Stimulated activated CD8-positive, alpha-beta memory T cell treated with anti-CD3 and anti-CD28 coated beads, Interleukin-2, amount 100 ng/mL, for 48 hours (primary cell): ENCODE measurements at places on chromosomes 2 and 18.

DNA sequence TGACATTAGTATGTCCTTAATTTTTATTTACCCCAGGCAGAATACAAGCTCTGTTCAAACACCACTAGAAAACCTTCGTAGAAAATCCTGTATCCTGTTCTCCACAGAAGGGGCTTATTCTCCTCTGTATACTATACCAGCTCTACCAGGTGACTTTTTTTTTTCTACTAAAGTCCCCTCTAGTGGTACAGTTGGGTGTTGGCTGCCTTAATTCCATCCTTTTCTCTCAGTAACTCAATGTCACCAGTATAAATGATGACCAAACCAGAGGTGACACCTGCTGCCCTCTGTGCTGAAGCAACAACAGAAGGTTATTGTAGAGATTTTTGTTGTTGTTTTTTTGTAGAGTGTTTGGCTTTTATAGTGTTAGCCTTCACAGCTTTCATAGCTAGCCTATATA lies 1322.0 kb downstream of the LRP1B start:
- DNase-seq = no peak

DNA sequence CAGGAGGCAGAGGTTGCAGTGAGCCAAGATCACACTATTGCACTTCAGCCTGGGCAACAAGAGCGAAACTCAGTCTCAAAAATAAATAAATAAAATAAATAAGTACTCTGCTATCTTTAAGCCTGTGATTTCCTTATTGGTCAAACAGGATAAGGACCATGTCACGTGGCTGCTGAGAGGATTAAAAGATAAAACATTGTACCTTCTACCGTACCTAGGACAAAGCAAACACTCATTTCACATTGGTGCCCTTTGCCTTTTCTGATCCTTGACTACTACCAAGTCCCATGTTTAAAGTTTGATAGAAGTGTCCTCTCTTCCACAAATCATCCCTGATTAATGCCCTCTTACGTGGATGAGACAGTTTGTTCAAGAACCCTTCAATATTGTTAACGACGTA lies 120.2 kb upstream of the TFCP2L1 start:
- DNase-seq = no peak

- DNase-seq = no peak
Measured at GRCh38 chr2:188628989-188629752, 337.5 kb downstream of the GULP1 start.

DNA sequence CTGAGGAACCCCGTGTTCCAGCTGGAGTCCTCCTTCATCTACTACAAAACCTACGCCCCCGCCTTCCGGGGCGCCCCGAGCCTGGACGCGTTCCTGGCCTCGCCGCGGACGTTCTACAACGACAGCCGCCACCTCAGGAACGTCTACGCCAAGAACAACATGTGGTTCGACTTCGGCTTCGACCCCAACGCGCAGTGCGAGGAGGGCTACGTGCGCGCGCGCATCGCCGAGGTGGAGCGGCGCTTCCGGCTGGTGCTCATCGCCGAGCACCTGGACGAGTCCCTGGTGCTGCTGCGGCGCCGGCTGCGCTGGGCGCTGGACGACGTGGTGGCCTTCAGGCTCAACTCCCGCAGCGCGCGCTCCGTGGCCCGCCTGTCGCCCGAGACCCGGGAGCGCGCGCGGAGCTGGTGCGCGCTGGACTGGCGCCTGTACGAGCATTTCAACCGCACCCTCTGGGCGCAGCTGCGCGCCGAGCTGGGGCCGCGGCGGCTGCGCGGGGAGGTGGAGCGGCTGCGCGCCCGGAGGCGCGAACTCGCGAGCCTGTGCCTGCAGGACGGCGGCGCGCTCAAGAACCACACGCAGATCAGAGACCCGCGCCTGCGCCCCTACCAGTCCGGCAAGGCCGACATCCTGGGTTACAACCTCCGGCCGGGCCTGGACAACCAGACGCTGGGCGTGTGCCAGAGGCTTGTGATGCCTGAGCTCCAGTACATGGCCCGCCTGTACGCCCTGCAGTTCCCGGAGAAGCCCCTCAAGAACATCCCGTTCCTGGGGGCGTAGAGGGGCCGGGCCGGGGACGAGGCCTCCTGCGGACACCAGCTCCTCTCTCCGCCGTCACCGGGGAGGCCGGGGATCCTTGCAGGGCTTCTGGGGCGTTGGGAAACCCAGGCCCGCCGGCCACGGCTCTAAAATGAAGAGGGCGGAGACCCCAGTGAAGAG lies 5.3 kb upstream of the NEU4 start:
- DNase-seq = peak; percentile 50

GRCh38 chr18:76443519-76444445 lies 51.3 kb downstream of the ZNF516 start:
- no peak for DNase-seq

GRCh38 chr2:226673314-226673723 lies 126.3 kb downstream of the IRS1 start:
- DNase-seq = no peak

DNA sequence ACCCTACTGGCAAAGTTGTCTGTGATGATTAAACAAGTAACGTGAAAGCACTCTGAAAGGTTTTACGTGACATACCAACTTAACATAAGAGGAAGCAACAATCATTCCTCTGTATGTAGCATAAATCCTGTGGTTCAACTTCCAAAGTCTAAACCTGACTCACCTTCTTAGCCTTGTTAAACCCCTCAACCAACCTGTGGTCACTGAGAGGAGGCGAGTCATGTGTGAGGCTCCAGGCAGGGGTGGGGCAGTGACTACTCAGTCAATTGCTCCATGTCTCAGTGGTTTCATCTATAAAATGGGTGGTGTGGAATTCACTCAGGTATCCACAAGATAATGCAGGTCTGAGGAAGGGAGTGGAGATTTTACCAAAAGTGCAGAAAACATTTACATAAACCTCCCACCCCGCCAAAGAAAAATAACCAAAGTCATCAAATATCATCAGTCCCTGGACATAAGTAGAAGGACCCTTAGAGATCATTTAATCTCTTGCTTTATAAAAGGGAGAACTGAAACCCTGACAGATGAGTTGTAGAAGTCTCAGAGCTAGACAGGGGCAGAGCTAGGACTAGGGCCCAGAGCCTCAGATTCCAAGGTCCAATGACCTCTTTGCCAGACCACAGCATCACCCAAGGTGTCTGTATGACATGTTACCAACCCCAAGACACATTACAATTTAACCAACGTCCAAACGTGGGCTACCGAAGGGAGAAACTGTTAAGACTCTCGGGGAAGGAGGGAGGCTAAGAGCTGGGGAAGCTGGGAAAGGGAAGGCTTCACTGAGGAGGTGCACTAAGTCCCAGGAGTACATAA lies 3.7 kb upstream of the PCBP1 start:
- peak; percentile 35 for DNase-seq

- DNase-seq = no peak
Measured at GRCh38 chr2:212549463-212549862, 10.9 kb upstream of the ERBB4 start.

DNA sequence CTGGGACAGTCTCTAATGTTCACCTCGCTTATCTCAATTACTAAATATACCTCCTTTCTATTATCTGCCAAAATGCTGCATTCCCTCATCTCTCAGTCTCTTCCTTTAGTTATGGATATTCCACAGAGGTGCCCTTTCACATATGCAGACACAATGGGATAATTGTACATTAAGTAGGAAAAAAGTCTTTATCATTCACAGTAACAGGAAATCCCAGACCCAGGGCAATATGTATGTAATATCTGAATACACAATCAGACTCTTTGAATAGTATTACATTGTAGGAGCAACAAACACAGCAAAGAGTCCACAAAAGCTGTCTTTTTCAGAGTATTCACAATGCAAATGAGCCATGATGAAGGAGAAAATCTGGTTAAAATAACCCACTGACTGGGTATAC lies 1399.0 kb upstream of the ZEB2 start:
- no peak for DNase-seq

- no peak for DNase-seq
Measured at GRCh38 chr2:49259926-49260325, 105.6 kb upstream of the FSHR start.

DNA sequence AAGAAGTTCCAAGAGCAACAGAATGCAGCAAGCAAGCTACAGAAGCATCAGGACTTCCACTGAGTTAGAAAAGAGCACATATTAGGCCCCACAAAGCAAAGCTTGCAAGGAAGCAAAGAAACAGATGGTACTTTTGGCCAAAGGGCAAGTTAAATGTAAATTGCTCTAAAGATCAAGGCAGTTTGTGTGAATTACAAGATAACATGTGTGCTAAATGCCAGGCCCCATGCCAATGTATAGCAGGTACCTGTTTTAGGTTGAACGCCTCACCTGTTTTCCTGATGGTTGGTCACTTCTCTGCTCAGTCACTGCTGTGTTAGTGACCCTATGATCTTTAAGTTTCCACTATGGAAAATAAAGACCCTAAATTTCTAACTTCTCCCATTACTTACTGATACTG lies 606.5 kb upstream of the GYPC start:
- no peak for DNase-seq

- no peak for DNase-seq
Measured at GRCh38 chr2:215668378-215668775, 232.5 kb upstream of the FN1 start.

DNA sequence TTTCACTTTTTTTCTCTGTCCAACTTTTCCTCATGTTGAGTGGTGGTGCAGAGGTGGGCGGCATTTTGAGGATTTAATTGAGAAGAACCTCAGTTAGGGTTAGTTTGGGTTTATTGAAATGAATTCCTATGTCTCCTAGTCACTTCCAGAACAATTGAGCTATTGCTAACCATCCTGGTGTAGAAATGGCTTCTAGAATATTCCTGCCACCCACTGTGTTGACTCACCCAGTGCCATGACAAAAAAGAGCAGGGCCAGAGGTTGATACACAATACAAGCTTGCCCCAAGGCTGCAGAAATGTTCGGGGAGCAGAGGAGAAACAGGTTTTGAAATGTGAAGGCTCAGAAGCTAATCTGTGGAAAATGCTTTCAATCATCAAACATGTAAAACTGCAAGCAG lies 167.1 kb upstream of the TRIB2 start:
- DNase-seq = no peak

DNA sequence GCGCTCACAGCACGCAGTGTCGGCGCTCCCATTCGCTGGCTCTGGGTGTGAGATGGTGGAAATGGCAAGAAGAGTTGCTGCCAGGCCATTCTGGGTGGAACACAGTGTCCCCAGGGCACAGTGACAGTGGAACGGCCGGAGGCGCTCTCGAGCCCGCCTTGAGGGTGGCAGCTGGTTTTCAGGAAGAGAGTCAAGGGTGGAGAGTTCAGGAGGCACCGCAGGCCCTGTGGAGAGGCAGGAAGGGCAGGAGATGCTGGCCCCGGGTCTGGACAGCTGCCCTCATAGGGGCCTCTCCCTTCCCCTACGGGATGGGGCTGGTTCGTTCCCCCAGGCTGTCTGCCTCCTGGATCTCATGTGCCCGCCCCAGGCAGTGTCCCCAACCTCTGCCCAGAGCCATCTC lies 12.5 kb downstream of the GPC1 start:
- DNase-seq = no peak

- DNase-seq = peak; percentile 31
Measured at GRCh38 chr2:64212801-64213321, 68.6 kb upstream of the PELI1 start.

DNA sequence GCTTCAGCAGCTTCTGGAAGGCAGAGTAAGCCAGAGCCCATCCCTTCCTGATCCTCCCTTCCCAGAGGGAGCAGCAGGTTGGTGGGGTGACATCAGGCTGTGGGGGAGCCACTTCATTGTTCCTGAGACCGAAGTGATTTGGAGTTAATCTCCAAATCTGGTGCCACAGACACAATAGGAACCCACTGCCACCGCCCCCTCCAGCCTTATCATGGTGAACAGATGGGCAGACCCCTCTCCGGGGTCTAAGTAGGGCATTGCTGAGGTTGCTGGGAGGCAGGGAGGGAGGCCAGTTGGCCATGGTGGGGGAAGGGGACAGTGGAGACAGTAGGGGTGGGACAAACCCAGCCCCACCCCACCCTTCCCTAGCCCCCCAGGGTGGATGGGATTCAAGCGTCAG lies 25.6 kb upstream of the SLC35F6 start:
- DNase-seq = no peak

GRCh38 chr18:13370995-13371625 lies 152.6 kb downstream of the LDLRAD4 start:
- no peak for DNase-seq
